ENCODE measurements at places on chromosomes 4 and X.

- no peak for DNase-seq
These were observed 1137.5 kb upstream of the INTU start for GRCh38 chr4:126495163-126495752.

- DNase-seq: no peak
These were observed 61.6 kb upstream of the NAP1L5 start for GRCh38 chr4:88759039-88759894.

DNA sequence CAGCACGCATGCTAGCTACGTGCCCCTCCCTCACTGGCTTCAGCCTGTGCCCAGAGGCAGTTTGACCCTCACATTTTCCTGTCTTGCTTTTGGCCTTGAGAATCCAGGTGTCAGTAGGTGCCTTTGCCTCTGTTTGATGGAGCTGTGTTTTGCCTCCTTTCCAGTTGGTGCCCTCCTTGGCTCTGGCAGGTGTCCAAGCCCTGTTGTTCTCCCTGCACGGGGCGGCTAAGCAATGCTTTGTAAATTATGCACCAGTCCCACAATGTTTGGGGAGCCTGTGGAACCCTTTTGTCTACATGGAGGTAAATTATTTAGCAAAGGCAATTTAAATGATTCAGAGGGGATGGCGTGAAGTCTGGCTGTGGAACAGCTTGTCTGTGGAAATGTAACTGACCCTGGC is 202.9 kb upstream of the BOD1L1 start:
- DNase-seq: no peak

DNA sequence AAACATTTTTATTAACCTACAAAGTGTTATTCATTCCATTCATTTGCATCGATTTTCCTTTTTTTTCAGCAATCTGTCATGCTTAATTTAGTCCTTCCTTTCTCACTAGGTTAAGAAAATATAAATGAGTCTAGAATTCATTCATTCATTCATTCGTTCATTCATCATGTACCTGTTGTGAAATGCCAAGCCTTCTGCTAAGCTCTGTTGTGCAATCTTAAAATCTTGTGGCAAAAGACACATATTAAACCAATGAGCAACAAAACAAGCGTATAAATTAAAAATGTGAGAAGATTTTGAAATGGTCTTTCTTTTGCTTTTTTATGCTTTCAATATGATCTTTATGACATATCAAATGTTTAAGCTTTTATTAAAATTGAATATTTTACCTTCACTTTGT is 88.6 kb upstream of the MAD2L1 start:
- no peak for DNase-seq

GRCh38 chr4:150583287-150584110 is 1.5 kb downstream of the MAB21L2 start:
- no peak for DNase-seq

DNA sequence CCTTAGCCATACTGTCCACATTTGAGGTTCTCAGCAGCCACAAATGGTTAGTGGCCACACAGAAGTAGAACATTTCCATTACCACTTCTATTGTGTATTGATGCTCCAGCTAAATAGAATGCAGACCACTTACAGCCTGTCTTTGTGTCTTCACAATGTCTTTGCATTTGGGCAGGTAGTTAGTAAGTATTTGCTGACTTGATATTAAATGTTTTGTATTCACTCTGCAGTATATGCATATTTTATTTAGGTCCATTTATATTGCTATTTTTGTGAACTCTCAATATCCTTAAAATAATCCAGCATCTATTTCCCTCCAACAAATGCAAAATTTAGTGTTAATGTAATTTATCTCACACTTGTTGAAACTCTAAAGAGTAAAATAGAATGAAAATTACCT is 26.6 kb downstream of the ANAPC4 start:
- DNase-seq: no peak

DNA sequence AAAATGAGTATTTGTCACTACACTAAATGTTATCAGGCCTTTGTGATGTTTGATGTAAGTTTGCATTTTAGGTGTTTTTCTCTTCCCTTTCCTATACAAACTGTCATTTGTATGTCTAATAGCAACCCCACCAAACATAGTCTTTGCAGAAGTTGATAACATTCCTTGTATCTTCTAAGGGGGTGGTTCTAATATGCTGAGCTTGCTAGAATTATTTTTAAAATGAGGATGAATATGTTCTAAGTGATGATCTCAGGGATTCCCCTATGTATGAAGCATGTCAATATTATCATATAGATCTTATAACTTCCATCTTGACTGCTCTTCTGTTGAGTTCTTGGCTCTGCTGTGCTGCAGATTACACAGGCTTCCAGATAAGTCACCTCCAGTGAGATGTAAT is 3.1 kb downstream of the CHM start:
- no peak for DNase-seq

GRCh38 chrX:8043546-8043945 is 116.3 kb upstream of the PNPLA4 start:
- DNase-seq: no peak

DNA sequence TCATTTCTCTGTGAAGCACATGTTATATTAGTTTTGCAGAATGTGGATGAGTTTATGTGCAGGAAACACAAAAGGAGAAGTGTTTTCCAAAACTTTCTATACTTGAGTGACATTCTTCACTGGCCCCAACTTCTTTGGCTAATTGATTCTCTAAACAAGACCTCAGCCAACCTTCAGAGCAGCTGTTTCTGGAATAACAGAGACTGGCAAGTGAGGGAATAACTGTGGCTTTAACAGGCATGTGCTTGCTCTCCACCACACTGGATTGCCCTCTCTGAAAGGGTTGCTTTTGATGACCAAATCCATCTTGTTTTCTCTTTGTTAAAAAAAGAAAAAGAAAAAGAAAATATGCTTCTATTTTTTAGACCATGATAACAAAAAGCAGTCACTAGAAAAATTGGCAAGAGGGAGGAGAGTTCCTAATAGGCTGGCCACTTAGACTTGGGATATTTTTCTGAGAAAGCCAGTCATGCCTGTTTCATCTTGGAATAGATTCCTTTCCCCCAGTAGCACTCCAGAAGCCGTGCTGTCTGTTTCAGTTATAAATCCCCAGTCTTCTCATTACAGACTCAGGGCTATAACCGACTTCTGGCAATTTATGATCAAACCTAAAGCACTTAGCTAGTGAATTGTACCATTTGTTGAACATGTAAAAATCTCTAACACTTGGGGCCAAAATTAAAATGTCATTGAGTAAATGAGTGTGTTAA is 295.0 kb upstream of the NR3C2 start:
- no peak for DNase-seq

GRCh38 chr4:52726826-52727580 is 24.2 kb downstream of the ERVMER34-1 start:
- no peak for DNase-seq

DNA sequence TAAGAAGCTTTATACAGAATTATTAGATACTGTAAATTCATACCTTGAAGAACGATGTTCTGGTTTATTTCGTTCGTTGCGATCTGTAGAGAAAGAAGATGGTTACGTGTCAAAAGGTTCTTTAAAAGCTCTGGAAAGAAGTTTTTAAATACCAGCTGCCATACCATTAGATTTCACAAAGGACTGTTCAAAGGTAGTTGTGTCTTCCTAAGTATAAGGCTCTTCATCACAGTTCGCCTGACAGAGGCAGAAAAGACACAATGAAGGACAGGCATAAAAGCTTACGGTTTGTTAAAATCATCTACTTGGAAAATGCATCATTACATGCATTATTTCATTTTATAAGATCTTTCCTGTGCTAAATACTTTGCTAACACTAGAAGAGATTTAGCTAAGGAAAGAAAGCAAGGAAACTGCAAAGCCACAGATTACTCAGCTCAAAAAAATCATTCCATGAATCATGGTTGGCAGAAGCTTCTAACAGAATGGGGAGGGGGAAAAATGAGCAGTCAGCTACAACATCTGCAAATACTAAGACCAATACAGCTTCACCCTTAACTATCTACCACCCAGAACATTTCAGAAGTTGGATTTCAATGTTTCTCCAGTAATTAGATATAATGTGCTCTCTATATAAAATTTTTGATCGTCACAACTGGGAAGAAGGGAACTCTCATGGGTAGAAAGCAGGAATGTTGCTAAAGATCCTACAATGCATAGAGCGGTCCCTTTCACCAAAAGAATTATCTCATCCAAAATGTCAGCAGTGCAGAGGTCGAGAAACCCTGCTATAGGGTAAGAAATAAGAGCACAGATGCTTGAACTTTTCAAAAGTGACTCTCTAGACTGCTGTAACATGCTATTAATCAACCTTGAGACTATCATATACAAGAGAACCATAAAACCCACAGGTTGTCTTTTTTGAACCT is 50.7 kb upstream of the PRSS48 start:
- no peak for DNase-seq

DNA sequence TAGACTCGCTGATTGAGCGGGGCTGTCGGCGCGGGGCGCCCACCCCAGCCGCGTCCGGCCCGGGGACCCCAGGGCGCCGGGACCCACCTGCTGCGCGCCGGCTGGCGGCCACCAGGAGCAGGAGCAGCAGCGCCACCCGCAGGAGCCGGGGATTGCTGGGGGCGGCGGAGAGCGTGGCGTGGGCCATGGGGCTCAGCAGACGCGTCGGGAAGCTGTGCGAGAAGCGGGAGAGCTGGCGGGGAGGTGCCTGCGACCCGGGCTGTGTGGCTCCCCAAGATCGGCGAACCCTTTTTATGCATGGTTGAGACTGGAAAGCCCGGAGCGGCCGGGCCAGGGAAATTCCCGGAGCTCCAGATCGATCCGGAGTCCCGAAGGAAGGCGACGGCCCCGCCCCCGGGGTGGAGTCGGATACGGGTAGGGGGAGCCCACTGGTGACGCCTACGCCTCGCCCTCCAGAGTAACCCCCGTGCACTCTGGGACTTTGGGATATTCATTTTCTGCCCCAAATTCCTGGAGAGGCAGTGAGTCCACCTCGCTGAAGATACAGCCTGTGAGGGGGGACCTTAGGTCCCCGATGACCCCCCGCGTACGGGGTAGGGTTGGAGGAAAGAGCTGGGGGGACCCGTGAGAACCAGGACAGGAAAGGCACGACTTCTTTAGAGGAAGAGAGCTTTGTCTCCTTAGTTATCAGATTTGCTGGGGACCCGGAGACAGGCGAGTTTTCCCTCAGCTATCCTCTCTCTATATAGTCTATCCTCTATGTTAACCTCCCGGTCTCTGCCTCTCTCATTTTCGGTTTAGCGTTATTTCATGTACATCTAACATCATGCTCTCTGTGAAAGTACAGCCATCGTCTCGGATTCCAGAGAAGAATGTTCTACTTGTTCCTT is at the start of gene CXCL3:
CXCL3 (minus strand) TSS at position 265 of the 890 bp plus-strand sequence; CDS start at position 187, 78 bp downstream.
- DNase-seq: no peak

DNA sequence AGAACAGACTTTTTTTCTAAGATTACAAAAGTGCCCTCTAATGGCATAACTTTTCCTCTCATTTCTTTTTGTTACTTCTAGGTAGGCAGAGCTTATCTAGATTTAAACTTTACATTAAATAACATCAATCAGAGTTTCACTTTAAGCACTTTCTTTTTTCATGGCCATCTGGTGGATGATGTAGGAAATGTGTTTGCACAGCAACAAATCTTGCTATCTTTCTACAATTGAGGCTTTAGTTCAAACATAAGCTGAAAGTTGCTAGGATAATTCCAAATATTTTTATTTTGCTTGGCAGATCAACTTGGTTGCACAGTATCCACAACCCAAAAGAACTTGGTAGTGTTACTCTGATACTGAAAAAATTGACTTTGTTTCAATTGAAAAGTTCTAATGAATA is 22.0 kb downstream of the NDNF start:
- DNase-seq: no peak

DNA sequence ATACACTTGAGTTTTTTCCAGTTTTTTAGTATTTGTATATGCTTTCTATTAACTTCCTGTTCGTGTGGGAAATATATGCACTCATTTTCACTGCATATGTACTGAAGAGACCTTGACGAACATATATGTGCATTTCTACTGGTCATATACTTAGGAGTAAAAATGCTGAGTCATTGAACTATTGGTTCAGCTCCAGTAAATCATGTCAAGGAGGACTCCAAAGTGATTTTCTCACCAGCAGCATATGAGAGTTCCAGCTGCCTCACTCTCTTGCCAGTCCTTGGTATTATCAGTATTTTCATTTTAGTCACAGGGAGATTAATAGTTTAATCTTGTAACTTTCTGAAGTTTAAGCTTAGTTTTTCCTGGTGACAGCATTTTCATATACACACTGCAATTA is 2750.2 kb downstream of the ARAP2 start:
- DNase-seq: no peak

DNA sequence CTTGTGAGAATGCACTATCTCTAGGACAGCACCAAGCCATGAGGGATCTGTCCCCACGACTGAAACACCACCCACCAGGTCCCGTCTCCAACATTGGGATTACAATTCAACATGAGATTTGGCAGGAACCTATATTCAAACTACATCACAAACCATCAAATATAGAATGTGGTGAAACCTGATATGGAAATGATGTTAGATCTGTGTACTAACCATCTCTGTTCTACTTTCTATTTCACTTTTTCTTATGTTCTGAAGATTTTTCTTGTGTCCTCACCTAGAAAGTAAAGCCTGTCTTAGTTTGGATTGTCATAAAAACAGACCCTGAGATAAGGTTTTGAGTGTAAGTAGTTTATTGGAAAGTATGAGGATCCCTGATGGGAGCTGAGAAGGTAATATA is 37.8 kb upstream of the TACR3 start:
- no peak for DNase-seq

DNA sequence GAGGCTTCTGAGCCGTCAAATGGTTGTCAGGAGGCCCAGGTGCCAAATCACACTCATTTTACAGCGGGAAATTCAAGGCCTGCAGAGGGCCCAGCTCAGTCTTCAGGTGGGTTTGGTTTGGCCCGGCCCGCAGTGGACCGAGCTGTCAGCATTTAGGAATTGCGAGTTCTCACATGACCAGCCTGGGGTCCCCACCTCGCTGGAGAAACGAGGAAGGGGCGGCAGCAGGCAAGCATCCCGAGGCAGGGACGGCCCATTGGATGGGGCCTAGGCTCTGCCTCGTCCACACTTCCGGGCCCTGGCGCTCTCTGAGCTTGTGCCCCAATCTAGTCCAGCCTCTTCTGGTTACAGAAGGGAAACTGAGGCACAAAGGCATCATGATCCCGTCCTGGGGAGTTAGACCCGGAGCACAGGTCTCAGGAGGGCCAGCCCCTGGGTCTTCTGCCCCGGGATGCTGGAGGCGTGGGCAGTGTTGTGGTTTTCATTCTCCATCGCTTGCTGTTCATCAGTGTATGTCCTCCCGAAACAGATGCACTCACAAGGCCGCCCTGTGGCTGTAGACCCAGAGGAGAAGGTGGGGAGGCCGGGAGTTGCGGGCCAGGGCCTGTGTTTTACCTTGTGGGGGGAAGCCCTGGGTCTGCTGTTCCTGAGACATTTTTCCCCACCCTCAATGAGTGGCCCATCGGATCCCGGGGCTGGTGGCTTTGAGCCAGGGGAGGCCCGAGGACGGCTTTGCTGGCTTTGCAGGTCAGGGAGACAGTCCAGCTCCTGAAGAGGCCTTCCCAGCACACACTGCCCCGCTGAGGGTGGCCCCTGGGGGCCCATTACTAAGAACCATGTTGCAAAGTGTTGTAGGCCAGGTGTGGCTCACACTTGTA is 8.9 kb downstream of the PSAPL1 start:
- DNase-seq: no peak

DNA sequence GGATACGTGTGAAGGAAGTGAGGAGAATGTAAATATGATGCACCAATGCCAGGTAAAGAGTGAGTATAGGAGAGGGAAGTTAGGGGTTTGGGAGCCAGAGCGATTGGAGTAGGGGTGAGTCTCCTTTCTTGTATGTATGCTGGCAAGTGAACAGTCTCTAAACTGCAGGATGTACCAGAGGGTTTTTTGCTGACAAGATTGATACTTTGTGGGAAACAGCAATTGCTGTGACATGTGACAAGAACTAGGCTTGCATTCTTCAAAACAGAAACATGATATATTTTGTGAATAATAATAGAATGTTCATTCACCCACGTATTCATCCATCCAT is 706 bp downstream of the CHIC1 start:
- no peak for DNase-seq

GRCh38 chrX:153556767-153557166 is 39.3 kb downstream of the ATP2B3 start:
- no peak for DNase-seq

Measured in activated T-helper 1 cell treated with anti-CD3 and anti-CD28 coated beads, Interleukin-2, amount 50 U/mL, for 16 hours (primary cell).